ENCODE measurements at places on chromosomes 6 and 20.

- DNase-seq: no peak
Measured at GRCh38 chr6:12679341-12679740, 37.2 kb upstream of the PHACTR1 start.

DNA sequence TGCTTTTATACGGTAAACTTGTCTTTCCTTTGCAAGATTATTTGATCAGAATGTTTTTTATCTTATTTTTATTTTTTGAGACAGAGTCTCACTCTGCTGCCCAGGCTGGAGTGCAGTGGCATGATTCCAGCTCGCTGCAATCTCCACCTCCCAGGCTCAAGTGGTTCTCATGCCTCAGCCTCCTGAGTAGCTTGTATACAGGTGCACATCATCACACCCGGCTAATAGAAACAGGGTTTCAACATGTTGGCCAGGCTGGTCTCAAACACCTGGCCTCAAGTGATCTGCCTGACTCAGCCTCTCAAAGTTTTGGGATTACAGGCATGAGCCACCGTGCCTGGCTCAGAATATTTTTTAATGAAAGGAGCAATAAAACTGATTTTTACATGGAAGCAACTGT is 8.9 kb upstream of the LPIN3 start:
- DNase-seq: no peak

GRCh38 chr6:151409679-151410078 is 18.3 kb upstream of the ZBTB2 start:
- no peak for DNase-seq

- no peak for DNase-seq
Measured at GRCh38 chr20:14829906-14830305, 492.5 kb upstream of the FLRT3 start.

DNA sequence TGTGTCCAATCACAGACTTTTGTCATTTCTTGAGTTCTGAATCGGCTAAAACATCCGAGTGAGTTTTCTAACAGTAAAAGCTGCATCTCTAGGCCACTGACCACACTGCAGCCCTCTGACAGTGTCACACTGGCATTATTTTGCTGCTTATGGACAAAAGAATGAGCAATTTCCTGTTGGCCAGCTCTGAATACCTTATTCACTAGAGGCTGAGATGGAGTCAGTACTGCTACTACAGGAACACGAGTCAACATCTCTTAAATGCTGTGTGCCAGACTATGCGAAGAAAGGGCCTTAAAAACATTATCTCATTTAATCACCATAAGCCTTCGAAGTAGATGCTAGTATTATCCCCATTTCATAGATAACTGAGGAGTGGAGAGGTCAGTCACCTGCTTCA is 42.5 kb upstream of the IPCEF1 start:
- DNase-seq: no peak

GRCh38 chr20:62405108-62405980 is 1.7 kb downstream of the CABLES2 start:
- DNase-seq: peak; percentile 56

GRCh38 chr6:149254253-149254652 is 63.3 kb upstream of the TAB2 start:
- DNase-seq: no peak

DNA sequence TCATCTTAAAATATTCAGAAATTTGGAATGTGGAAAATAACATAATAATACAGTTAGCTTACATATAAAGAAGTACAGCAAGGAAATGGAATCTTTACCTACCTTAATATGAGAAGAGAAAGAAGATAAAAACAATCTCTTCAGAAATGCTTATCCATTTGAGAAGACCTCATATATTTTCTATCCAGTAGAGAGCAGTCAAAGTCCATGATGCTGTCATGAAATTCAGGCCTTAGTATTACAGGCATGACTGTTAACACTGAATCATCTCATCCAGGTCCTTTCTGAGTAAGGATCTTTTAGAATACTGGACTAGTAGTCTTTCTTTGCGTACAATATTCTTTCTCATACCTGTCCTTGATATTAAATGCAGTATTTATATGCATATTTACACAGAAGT is 713.4 kb downstream of the CD109 start:
- DNase-seq: peak; percentile 2

DNA sequence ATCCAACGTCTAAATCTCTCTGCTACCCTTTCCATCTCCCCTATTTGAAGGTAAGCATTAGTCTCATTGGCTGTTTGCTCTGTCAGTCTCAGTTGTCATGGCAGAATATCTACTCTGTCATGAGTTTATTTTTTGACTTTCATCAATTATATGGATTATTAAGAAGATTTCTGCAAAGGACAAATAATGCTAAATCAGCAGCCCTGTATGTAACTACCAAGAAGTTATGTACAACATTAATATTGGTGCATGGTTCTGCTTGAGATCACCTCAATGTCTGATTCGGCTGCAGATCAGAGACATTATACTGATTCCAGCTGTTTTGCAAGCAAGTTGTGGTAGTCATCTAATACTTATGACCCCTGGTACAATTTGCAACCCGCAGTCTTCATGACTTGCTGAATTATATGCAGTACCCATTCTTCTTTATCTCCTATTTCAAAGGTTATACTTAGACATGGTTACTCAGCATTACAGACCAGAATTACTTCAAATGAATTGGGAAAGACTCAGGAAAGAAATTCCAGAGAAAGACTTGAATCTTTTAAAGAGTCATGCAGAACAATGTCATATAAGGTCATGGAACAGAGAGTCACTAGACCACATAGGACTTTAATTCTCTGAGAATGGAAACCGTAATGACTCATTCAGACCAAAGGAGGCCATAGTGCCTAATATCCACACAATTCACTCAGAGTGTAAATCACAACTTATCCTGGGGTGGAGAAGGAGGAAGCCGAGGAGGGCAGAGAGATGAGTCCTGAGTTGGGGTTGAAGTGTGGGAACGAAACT is 201.4 kb downstream of the IBTK start:
- no peak for DNase-seq

- no peak for DNase-seq
Measured at GRCh38 chr6:44004136-44004535, 123.1 kb downstream of the MRPL14 start.

GRCh38 chr6:142857796-142858555 is 87.0 kb downstream of the HIVEP2 start:
- DNase-seq: no peak

DNA sequence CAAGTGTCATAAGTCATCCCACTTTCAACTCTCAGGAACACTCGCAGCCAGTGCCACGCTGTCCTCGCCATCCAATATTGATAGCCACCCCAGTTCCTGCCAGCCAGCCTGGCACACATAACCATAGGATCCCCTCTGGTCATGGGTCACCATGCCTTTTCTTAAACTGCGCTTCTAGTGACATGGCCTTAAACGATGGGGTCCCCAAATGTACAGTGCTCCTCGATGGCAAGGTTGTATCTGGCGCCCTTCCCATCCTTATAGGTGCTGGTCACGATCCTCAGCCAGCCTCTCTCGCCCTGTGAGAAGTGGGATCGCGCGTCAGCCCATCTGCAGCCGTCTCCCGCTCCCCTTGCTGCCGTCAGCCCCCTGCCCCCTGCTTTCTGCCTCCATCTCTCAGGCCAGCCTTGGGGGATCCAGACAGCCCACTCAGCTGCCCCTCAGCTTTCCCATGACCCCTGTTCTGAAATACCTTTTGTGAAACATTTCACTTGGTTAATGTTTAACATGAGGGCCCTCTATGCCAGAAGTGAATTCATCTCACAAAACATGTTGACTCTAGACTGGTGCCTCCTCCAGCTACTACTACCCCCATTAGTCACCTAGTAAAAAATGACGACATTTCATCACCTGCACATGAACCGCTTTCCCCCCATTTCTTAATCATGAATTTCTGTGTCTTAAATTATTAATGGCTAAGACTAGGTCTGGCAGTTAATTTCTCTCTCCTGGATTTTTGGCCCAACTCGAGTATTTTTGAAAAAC is 11.4 kb downstream of the CTSZ start:
- no peak for DNase-seq

- DNase-seq: no peak
Measured at GRCh38 chr6:47741807-47742206, 40.0 kb upstream of the OPN5 start.

DNA sequence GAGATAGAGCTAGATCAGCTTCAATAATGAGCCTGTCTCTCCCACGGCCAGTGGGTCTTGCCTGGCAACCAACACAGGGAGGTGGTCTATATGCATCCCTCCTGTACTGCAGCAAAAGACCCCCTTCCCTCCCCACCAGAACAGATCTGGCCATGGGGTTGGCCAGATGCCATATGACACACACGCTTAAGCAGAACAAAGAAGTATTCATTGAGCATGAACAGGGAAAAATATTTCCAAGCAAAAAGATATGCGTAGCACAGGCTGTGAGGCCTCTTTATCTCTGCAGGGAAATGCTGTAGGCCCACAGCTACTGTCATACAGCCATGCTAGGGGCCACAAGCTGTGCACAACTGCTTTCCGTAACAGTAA is 73.4 kb upstream of the NRSN1 start:
- no peak for DNase-seq

DNA sequence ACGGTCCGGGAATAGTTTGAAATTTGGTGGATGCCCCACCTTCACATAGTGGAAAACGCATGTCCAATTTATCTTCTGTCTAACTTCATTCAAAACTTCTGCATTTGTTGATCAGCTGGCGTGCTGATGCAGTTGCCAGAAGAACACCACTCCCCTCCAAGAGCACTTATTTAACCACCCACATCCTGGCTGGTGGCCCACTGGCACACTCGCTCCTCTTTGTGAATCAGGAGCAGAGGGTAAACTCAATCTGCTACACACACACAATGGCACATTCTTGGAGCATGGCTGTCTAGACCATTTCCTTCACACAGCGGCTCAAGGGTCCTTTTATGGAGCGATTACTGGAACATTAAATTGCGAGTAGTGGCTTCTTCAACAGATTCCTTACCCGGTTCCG is 55.1 kb upstream of the CEP162 start:
- no peak for DNase-seq

DNA sequence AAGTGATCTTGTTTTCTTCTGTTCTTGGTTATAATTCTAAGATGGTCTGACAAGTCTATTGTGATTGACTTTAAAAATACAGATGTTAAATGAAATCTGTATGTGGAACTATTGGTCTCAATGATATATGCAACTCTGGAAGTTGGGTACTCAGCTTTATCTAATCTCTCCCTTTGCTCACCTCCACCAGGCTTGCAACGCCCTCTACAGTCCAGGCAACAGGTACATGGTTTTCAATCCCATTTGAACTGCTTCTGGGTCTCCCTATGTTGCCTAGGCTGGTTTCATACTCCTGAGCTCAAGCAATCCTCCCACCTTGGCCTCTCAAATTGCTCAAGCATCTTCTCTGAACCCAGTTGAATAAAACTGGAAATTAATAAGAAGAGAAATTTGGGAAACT is 25.6 kb upstream of the HLA-DQB1 start:
- DNase-seq: peak; percentile 7

DNA sequence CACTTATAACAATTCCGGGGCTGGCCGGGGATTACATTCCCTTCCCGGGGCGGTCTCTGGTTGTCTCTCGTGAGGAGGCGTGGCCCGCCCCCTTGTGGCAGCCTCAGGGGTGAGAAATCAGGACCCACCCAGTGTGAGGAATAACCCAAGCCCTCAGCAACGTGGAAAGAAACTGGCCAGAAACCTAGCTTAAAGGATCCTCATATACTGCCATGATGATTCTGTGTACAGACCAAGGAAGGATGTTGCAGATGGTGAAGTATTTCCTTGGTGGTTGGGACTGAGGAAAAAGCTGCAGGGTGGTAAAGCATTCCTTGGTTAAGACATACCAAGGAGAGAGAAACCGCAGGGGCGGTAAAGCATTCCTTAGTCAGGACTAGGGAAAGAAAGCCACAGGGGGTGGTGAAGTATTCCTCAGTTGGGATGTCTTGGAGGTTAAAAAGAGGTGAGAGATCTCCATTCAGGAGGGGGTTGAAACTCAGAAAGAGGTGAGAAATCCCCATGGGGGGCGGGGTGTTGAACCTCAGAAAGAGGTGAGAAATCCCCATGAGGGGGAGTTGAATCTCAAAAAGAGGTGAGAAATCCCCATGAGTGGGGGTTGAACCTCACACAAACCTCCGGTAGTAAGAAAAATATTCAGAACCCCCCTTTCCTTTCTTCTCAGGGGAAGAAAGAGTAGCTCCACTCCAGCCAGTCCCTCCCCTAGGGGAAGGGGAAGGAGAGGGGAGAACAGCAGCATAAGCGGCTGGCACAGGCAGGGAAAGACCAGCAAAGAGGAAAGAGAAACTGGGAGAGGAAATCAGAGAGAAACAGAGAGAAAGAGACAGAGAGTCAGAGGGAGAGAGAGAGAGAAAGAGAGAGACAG is 238.1 kb downstream of the RNGTT start:
- peak; percentile 34 for DNase-seq

DNA sequence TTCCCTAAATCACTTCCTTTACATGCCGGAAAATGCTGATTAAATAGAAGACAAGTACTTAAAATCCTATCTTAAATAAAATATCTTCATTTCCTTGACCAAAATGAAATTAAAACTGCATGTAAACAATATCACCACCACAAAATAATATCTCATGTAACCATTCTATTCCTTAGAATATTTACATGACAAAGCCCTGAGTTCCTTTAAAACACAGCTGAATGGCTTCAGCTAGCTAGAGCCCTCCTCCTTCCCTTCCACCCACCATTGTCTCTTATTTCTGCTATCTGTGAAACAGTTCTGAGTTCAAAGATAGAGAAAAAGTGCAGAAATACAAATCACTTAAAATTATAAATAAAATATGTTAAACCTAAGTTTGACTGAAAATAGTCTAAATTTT is 103.1 kb downstream of the HIVEP2 start:
- no peak for DNase-seq

GRCh38 chr20:36167902-36168503 is 13.5 kb downstream of the EPB41L1 start:
- no peak for DNase-seq

GRCh38 chr6:6471276-6471675 is 117.2 kb upstream of the LY86 start:
- no peak for DNase-seq

DNA sequence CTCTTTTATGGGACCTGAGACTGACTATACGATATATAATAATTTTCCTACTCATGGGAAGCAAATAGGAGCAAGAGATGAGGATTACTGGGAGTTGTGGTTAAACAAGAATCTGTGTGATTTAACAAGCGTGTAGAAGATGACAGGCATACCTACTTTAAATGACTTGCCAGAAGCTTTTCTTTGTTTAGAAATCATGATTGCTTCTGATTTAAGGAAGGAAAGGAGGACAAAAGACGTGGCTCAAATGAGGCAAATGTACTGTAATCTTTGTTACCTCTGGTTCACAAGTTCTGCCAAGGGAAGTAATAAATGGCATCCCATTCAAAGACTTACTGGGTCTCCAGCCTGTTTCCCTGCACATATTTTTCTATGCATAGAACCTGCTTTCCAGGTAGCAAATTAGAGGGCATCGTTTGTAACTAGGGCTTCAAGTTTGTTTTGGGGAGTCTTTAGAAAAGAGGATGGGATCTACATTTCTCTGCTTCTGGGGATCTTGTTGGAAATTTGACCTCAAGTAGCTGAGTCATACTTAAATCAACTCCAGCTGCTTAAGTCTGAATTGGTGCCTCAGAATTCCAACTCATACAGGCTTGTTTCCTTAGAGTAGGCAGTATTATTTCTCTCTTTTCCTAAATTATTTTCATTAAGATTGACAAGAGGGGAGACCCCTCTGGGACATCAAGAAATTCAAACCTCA is 2.9 kb upstream of the TRMT11 start:
- no peak for DNase-seq

GRCh38 chr6:44388887-44389286 is 1.4 kb downstream of the CDC5L start:
- DNase-seq: no peak

- peak; percentile 69 for DNase-seq
Measured at GRCh38 chr6:34656378-34657036, 40.1 kb downstream of the ILRUN start.

- no peak for DNase-seq
Measured at GRCh38 chr20:41304002-41304401, 13.5 kb downstream of the ZHX3 start.
